ENCODE measurements at places on chromosomes 6 and 20. TPM values are rescaled to one million over a fixed set of nuclear protein-coding genes. Genes with fewer than 3 reads are reported as not detected.

DNA sequence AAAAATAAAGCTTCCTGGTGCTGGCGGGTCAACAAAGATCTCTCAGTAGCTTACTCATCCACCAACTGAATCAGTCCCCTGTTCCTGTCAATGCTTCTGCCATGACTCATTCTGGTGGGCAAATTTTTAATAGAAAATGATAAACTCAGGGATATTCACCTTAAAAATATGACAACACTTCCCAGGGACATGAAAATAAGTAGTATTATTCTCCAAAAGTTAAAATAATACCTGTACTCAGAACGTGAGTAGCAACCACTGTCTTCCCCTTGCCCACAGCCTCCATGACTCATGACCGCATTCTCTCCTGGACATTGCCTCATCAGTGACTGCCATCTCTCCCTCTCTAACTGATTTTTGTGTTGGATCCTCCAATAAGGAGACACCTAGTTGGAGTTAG, 552.3 kb downstream of the KIF16B start:
- H3K4me3 ChIP-seq = no peak overlapping the region
- H3K36me3 ChIP-seq = no peaks in the 10 kb centered on the region
- H3K4me1 ChIP-seq = no peaks in the 10 kb centered on the region
- H3K27ac ChIP-seq = no peak overlapping the region

The CENPB gene
- 54.6 TPM for total RNA-seq

DNA sequence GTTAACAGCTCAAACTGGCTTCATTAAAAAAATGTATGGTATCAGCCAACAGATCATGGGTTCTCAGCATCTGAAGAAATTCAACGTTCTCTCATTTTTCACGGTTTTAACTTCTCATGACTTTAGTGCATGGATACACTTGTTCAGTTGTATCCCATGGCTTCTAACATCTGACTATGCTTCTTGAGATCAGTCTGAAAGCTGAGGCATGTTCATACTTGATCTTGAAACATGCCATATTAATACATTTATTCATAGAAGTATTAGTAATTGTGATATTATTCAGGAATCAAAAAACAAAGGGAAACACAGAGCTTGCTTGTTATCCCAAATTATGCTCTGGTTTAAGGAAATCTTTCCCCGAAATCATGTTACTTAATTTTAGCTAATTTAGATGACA, 649.4 kb downstream of the PRKN start:
- peaks cover 4% of the 10 kb centered on the region for H3K36me3 ChIP-seq
- DNase-seq = no peak
- H3K4me1 ChIP-seq = no peaks in the 10 kb centered on the region
- no peak overlapping the region for H3K4me3 ChIP-seq

The FAM184A gene
- 2.7 TPM for total RNA-seq

DNA sequence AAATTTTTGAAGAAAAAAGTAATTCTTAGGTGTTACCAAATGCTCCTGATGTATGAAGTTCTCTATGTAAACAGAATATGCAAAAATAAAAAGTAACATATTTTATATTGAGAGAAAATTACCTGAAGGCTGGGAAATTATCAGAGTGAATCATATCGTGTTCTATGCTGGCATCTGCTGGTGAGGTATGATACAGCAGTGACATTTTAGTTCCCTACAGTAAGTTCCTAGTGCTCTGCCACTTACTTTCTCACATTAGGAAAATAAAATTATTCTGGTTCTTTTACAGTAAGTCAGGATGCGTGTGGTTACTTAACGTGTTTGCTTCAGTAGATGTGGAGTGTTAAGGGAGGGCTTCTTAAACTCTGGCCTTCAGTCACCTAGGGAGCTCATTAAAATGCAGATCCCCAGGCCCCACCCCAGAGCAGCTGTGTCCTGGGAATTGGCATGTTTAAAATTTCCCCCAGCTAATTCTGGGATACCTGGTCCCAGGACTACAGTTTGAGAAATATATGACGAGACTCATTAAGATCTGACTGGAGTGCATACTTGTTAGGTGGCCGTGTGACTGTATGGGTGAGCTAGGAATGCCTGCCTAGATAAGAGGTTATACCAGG, 3.2 kb downstream of the ACTR5 start:
- H3K27me3 ChIP-seq = no peaks in the 10 kb centered on the region
- DNase-seq = no peak
- H3K4me1 ChIP-seq = peaks cover 21% of the 10 kb centered on the region
- peaks cover 16% of the 10 kb centered on the region for H3K36me3 ChIP-seq
- H3K27ac ChIP-seq = no peak overlapping the region
- H3K4me3 ChIP-seq = no peak overlapping the region

- DNase-seq = no peak
- H3K27ac ChIP-seq = no peak overlapping the region
- no peaks in the 10 kb centered on the region for H3K36me3 ChIP-seq
- H3K4me1 ChIP-seq = no peaks in the 10 kb centered on the region
These were observed 13.8 kb upstream of the KIF16B start for GRCh38 chr20:16587066-16587465.

GRCh38 chr20:51337126-51337805, 205.3 kb downstream of the NFATC2 start:
- DNase-seq = no peak
- H3K27ac ChIP-seq = no peak overlapping the region

The FILIP1 gene
- total RNA-seq = not detected

The FAM83C gene
- not detected for total RNA-seq

The FHL5 gene
- total RNA-seq = not detected

GRCh38 chr6:168206186-168206585, 113.4 kb downstream of the DACT2 start:
- no peak overlapping the region for H3K4me3 ChIP-seq
- no peak for DNase-seq
- H3K27ac ChIP-seq = no peak overlapping the region
- H3K27me3 ChIP-seq = peaks cover 7% of the 10 kb centered on the region
- H3K36me3 ChIP-seq = no peaks in the 10 kb centered on the region

- no peak overlapping the region for H3K4me3 ChIP-seq
- H3K4me1 ChIP-seq = peaks cover 73% of the 10 kb centered on the region
- DNase-seq = no peak
- H3K36me3 ChIP-seq = peaks cover 66% of the 10 kb centered on the region
- H3K27ac ChIP-seq = peak overlapping the region; percentile 95
These were observed 15.2 kb downstream of the DEF6 start for GRCh38 chr6:35312807-35313206.

The MYB gene
- total RNA-seq = 36.6 TPM

The PACRG gene
- total RNA-seq = not detected

The SEC63 gene
- total RNA-seq = 105 TPM

DNA sequence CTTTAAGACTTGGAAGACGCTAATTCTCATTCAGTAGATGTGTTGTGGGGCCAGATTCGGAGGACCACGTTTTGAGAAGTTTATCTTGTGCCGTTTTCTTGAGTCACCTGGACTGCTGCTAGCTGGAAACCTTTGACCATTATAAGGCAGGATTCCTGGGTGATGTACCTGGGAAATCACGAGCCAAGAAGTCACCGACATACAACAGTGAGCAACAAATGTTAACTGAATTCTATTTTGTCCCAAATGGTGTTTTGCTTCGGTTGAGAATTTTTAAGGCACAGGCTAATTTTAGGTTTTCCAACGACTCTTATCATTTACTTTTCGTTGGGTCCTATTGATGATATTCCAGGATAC, 93.4 kb upstream of the BTN3A2 start:
- peaks cover 3% of the 10 kb centered on the region for H3K36me3 ChIP-seq
- DNase-seq = no peak
- no peak overlapping the region for H3K27ac ChIP-seq
- peaks cover 6% of the 10 kb centered on the region for H3K27me3 ChIP-seq
- H3K4me1 ChIP-seq = peaks cover 27% of the 10 kb centered on the region

The NHLRC1 gene
- total RNA-seq = 0.16 TPM

The PHACTR1 gene
- total RNA-seq = 0.58 TPM

The CNR1 gene
- total RNA-seq = not detected

DNA sequence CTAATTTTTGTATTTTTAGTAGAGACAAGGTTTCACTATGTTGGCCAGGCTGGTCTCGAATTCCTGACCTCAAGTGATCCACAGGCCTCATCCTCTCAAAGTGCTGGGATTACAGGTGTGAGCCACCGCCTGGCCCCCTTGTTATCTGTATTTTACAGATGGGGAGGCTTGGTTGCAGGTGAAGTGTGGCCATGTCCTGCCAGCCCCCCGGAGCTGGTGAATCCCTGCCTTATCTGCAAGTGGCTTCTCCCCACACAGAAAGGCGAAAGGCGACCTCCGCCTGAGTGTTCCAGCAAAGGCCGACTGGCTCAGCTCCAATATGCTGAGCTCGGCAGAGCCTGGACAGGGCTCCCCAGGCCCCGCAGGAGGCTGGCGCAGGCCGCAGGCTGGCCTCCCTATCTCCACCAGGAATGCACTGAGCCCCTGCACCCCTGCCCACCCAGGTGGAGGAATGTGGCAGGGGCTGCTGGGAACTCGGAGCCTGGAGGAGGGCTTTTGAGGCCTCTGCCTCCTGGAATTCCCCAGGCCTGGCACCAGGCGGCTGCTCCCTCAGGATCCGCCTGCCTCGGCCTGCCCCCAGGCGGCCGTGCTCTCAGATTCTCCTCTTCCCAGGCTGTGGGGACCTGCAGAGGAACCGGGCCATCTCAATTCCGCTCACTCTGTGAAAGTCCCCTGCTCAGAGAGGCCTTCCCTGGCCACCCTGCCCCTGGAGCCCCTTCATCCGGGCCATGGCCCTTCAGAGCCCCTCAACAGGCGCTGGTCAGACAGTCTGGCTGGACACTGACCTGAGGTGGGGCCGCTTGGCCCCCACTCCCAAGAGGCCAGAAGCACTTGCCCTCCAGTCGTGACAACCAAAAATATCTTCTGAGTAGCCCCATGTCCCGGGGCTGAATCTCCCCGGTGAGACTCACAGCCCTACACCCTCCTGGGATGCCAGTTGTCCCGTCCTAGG, 9.3 kb upstream of the LAMA5 start:
- no peak overlapping the region for H3K4me3 ChIP-seq
- H3K4me1 ChIP-seq = no peaks in the 10 kb centered on the region
- DNase-seq = no peak
- no peak overlapping the region for H3K27ac ChIP-seq
- no peaks in the 10 kb centered on the region for H3K27me3 ChIP-seq

The PPP1R16B gene
- 65.4 TPM for total RNA-seq

GRCh38 chr20:32707691-32708581, 34.2 kb upstream of the C20orf203 start:
- no peaks in the 10 kb centered on the region for H3K27me3 ChIP-seq
- peak overlapping the region; percentile 21 for H3K27ac ChIP-seq
- H3K36me3 ChIP-seq = peaks cover 8% of the 10 kb centered on the region
- H3K4me1 ChIP-seq = peaks cover 9% of the 10 kb centered on the region
- no peak overlapping the region for H3K4me3 ChIP-seq

GRCh38 chr20:33408716-33409654, 7.7 kb upstream of the CDK5RAP1 start:
- H3K4me1 ChIP-seq = peaks cover 1% of the 10 kb centered on the region
- no peaks in the 10 kb centered on the region for H3K27me3 ChIP-seq
- no peak for DNase-seq
- no peak overlapping the region for H3K4me3 ChIP-seq
- H3K36me3 ChIP-seq = peaks cover 7% of the 10 kb centered on the region

The MRAP2 gene
- total RNA-seq = not detected

The KCNQ2 gene
- 0.19 TPM for total RNA-seq

GRCh38 chr20:32681175-32682084, 7.7 kb upstream of the C20orf203 start:
- no peaks in the 10 kb centered on the region for H3K27me3 ChIP-seq
- no peak overlapping the region for H3K27ac ChIP-seq
- peak; percentile 20 for DNase-seq
- no peak overlapping the region for H3K4me3 ChIP-seq
- no peaks in the 10 kb centered on the region for H3K36me3 ChIP-seq

DNA sequence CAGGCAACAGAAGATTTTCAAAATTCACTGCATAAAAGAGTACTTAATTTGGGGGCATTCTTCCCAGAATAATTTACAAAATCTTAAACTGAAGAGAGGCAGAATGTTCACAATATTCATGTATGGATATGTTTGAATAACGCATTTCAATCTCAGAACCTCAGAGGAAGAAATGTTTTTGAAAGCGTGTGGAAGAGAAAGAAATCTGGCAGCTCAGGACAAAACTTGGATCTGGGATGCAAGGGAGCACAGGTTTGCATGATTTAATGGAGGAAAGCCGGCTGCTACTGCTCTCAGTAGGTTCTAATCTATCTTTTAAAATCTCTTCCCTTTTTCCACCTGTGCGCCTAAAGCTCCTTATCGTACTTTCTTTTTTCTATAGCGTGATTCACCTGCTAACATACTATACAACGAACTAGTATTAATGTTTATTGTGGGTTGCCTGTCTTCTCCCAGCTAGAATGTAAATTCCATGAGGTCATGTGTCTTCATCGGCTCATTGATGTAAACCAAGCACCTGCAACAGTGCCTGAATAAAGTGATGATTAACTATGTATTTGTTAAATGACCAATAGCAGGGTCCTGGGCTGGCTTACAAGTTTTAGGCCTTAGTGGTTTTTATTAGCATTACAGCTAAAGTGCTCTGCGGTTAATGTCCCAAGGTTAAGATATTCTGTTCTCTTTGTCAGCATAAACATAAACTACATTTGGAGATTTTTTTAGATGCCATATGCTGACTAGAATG, 15.3 kb downstream of the PRL start:
- H3K27ac ChIP-seq = no peak overlapping the region
- DNase-seq = no peak
- H3K4me3 ChIP-seq = no peak overlapping the region
- peaks cover 8% of the 10 kb centered on the region for H3K27me3 ChIP-seq
- H3K36me3 ChIP-seq = no peaks in the 10 kb centered on the region

DNA sequence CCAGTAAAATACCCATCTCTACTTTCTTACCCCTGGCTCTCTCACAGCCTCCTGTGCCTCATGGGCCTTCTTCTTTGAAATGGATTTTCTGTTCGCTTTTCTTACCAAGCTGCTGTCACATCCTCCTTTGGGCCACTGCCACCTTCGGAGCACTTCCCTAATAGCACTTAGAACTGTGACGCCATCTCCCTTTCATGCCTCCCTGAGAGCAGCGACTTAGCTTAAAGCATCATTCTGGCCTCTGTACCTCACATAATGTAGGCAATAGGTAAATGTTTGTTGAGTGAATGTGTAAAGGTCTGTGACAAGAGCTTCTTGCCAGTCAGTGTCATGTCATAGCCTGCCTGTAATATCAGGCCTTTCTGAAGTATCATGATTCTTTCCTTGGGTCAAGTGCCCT, 78.8 kb downstream of the ADGRG6 start:
- H3K36me3 ChIP-seq = no peaks in the 10 kb centered on the region
- no peak for DNase-seq
- no peak overlapping the region for H3K4me3 ChIP-seq
- H3K4me1 ChIP-seq = no peaks in the 10 kb centered on the region
- H3K27me3 ChIP-seq = no peaks in the 10 kb centered on the region

DNA sequence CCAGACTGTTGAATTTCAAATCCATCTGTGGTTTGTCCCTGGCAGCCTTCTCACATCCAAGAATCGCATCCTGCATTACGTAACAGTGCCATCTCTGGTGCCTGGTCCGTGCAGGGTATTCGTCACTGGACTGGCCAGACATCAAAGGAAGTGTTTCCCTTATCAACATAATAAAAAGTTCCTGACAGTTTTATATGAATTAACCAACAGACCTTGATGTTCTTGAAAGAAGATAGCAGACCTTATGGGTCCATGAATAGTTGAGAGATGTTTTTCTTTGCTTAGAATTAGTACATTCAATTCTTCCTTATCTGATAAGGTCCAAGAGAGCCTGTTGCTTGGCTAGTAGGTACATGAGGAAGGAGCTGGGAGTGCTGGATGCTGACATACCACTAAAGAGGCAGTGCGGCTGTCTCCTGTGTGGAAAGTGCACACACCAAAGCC, 77.6 kb downstream of the PHACTR2 start:
- H3K27me3 ChIP-seq = no peaks in the 10 kb centered on the region
- no peak overlapping the region for H3K27ac ChIP-seq
- peaks cover 6% of the 10 kb centered on the region for H3K36me3 ChIP-seq
- H3K4me1 ChIP-seq = peaks cover 13% of the 10 kb centered on the region
- H3K4me3 ChIP-seq = no peak overlapping the region
- no peak for DNase-seq

All from activated naive CD8-positive, alpha-beta T cell treated with anti-CD3 and anti-CD28 coated beads for 36 hours (primary cell).